ENCODE measurements at places on chromosomes 3 and 15. TPM values are rescaled to one million over a fixed set of nuclear protein-coding genes. Genes with fewer than 3 reads are reported as not detected.

DNA sequence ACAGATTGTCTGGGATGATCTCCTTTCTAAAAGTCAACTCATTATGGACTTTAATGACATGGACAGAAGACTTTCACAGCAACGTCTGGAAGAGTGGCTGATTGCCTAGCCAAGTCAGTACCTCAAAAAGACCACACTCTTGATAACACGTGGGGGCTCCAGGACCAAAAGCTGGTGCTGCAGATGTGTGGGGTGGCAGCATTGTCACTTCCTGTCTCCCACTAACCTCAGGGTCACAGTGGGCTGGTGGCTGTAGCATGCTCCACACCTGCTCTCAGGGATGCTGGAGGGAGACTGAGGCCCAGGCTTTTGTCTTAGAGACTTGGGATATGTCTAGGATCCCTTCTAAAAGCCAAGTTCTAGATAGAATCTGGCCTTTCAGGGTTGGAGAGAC is 118.1 kb downstream of the APBA2 start:
- DNase-seq: no peak

GRCh38 chr3:46861605-46862368 is 1.5 kb downstream of the MYL3 start:
- DNase-seq: no peak

- no peak for DNase-seq
These were observed 242.1 kb upstream of the C2CD4B start for GRCh38 chr15:62407216-62407615.

GRCh38 chr3:52250122-52250521 is 4.6 kb downstream of the PPM1M start:
- no peak for DNase-seq

Gene GPR149
- 1.7 TPM for total RNA-seq

Gene LRRC2
- 1.9 TPM for total RNA-seq

Gene MAGI1
- 34.7 TPM for total RNA-seq

Gene LYSMD2
- 8.4 TPM for total RNA-seq

Gene FBXO45
- total RNA-seq: 11.8 TPM

All from umbilical cord (tissue), 2 donors.